Activated CD8-positive, alpha-beta T cell treated with anti-CD3 and anti-CD28 coated beads for 36 hours (primary cell): ENCODE measurements at places on chromosomes 6 and 20. TPM values are rescaled to one million over a fixed set of nuclear protein-coding genes. Genes with fewer than 3 reads are reported as not detected.

TTK gene
- total RNA-seq: 36.8 TPM

SPDEF gene
- not detected for total RNA-seq

HMGCLL1 gene
- not detected for total RNA-seq

TCP11 gene
- total RNA-seq: not detected

GNAS gene
- total RNA-seq: 703 TPM

C6orf141 gene
- total RNA-seq: 0.87 TPM

RNASET2 gene
- total RNA-seq: 70.2 TPM

GRCh38 chr6:38776515-38776914 is 61.4 kb downstream of the DNAH8 start:
- no peaks in the 10 kb centered on the region for H3K36me3 ChIP-seq
- H3K27ac ChIP-seq: no peak overlapping the region

DNA sequence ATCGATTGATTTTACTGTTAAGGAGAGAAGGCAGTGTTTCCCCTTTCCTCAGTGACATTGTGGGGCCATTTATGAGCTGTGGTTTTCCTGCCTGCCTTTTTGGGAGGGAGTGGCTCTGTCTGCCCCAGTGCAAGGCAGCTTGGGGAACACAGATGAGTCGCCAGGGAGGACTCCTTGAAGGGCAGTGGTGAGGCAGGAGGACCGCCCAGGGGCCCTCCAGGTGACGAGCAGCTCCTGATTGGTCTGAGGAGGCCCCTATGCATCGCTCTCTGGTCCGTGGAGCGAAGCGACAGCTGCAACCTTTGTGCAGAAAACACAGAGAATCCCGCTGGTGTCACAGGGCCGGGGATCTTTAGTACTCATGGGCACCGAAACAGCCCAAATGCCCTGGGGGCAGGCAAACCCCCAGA is 100.3 kb downstream of the TMEM242 start:
- DNase-seq: no peak
- no peak overlapping the region for H3K27ac ChIP-seq
- no peaks in the 10 kb centered on the region for H3K27me3 ChIP-seq

- DNase-seq: no peak
- no peaks in the 10 kb centered on the region for H3K27me3 ChIP-seq
- no peaks in the 10 kb centered on the region for H3K4me1 ChIP-seq
- H3K4me3 ChIP-seq: no peak overlapping the region
- no peak overlapping the region for H3K27ac ChIP-seq
Measured at GRCh38 chr20:55514531-55514930, 490.8 kb downstream of the CBLN4 start.

DNA sequence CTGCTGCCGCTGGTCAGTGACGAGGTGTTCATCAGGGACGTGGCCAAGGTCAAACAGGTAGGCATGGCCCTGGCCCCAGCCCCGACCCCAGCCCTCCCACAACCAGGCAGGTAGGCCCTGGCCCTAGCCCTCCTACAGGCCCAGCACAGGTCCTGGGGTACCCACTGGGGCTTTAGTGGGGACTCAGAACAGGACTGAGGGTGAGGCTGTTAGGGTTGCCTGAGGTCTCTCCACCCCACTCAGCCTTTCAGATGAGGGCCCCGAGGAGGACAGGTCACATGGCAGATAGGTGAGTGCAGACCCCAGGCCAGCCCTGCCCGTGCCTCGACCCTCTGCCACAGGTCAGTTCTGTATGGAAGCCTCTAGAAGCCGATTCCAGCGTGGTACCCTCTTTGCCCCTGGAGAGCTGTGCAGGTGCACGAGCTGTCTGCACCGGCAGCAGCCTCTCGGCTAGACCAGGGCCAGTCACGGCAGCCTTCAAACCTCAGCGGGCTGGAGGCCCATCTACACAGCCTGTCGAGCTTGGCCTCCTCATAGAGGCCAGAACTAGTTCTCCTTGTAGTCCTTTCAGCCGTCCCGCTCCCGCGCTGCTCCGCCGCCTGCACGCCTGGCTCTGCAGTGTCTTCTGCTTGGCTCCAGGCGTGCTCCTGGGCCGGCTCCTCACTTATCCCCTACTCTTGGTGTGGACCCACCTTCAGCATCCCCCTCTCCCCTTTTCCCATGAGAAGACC is 35.5 kb downstream of the PYGB start:
- peaks cover 14% of the 10 kb centered on the region for H3K36me3 ChIP-seq
- no peak overlapping the region for H3K27ac ChIP-seq
- DNase-seq: no peak
- no peaks in the 10 kb centered on the region for H3K27me3 ChIP-seq
- peaks cover 1% of the 10 kb centered on the region for H3K4me1 ChIP-seq

DNA sequence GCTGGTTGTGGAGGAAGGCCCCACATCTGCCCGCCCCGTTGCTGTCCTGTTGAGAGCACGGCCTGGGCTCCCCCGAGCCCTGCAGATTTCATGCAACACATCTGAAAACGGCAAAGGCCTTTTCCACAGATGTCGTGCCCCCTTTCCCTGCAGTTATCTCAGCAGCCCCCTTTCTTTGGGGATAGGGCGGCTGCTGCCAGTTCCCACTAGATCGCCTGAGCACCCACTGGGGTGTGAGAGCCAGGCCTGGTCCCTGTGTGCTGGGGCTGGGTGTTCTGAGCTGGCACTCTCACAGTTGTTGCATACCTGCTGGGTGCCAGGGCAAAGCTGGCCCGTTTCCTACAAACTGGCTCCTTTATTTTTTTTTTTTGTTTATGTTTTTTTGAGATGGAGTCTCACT is 12.3 kb upstream of the MTG2 start:
- no peaks in the 10 kb centered on the region for H3K27me3 ChIP-seq
- peaks cover 8% of the 10 kb centered on the region for H3K36me3 ChIP-seq
- no peaks in the 10 kb centered on the region for H3K4me1 ChIP-seq

DNA sequence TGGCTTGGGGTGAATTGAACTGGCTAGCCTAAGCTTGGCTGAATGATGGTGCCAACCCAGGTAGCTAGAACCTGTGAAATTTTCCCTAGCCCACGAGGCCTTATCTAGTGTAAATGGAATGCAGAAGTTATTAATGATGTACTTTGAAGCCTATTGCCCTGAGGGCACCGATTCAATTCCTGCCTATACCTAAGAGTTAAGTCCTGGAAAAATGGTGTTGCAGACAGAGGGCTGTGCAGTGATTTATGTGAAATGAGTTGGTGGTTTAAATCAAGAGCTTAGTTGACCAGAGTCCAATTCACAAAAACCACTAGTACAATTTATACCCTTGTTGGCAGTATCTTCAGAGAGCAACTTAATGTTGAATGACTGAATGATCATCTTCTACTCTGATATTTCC is 373.8 kb upstream of the JAG1 start:
- H3K4me3 ChIP-seq: no peak overlapping the region
- no peaks in the 10 kb centered on the region for H3K4me1 ChIP-seq
- no peak for DNase-seq
- no peak overlapping the region for H3K27ac ChIP-seq
- H3K36me3 ChIP-seq: no peaks in the 10 kb centered on the region
